ENCODE measurements at places on chromosomes 1 and 21.
A peak's percentile ranks its signal among the peaks of the same experiment; 100 is the strongest.

DNA sequence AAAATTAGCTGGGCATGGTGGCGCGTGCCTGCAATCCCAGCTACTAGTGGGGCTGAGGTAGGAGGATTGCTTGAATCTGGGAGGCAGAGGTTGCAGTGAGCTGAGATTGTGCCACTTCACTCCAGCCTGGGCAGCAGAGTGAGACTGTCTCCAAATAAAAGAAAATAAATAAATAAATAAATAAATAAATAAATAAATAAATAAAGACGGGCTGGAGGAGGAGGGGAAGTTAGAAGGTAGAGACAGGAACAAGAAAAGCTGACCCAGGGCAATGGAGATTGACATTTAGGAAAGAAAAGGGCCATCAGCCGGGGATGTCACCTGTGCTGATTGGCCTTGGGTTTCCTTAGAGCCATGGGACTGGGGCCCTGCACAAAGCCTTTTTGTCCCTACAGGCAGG, 153.7 kb upstream of the IGSF21 start:
- DNase-seq = no peak

DNA sequence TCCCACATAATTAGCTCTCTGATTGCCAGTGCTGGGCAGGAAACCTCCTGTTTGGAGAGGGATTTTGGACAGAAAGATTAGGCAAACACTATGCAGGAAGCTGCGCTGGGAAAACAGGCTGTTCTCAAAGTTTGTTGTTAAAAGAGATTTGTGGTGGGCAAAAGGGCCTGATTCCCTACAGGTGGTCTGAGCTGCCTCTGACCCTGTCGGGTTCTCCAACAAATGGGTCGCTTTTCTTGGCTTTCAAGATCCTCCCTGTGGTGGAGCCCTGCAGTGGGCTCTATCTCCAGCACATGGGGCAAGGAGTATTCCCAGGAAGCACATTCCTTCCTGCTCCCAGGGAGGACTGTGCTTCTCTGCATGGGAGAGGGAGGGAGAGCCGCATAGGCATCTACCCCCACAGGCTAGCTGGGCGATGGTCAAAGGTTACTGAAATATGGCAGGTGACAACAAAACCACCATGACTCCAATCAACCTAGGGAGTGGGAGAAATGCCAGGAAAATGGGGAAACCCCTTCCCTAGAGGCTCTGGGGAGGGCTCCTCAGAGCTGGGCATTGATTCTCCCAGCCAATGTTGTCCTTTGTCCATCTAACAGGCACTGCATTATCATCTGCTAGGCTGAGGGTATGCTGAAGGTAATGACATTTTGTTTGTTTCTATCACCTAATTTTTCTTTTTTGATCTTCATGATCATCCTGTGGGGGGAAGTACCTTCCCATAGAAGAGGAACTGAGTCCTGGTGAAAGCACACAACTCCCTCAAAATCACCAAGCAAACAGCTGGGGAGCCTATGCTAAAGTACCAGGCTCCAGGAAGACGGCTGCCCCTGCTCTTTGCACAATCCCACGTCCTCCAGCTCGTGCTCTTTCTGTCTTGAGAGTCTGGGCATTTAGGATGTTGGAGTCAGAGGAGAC, 85.3 kb downstream of the PLXNA2 start:
- DNase-seq = no peak

DNA sequence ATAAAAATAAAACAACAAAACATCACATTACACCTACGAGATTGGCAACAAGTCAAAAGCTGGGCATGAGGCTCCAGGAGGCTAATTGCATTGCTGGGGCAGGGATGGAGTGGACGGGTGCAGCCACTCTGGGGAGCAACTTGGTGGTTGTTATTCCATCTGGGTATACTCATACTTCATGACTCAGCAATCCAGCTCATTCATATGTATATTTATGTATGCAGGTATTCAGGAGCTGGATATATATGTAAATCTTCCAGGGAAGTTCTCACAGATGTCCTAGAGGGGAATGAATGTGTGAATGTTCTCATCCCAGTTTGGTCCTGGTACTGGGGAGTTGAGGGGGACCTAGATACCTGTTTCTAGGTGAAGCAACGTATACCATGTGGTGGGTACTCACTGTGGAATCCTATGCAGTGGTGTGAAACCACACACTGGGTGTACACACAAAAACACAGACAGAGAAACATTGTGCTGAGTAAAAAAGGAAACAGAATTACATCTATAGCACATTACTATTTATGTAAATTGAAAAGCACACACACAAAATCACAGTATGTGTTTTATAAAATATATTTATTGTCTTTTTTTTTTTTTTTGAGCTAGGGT, 79.7 kb upstream of the RAB4A start:
- DNase-seq = no peak

DNA sequence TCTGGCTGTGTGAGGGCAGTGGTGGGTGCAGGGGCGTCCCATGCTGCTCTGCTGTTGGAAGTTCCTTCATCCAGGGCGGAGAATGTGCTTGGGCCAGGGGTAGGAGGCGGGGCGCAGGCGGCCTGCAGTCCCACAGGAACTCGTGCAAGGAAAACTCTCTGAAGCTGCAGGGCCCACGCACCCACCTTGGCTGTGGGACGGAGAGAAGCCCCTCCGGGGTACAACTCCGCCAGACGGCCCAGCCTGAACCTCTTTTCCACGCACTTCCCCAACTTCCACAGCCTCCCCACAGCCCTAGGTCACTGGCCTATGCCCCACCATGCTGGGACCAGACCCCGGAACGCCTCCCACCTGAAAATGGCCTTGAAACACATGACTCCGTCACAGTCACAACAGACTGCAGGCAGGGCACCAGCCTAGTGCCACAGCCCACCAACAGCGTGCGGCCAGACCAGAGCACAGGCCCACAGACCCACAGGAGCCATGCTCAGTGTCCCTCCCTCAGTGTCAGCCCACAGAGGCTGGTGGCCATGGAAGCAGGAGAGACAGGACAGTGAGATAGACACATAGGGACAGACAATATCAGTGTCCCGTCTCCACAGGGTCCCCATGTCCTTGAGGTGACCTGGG, 47.8 kb downstream of the WNT9A start:
- no peak for DNase-seq

DNA sequence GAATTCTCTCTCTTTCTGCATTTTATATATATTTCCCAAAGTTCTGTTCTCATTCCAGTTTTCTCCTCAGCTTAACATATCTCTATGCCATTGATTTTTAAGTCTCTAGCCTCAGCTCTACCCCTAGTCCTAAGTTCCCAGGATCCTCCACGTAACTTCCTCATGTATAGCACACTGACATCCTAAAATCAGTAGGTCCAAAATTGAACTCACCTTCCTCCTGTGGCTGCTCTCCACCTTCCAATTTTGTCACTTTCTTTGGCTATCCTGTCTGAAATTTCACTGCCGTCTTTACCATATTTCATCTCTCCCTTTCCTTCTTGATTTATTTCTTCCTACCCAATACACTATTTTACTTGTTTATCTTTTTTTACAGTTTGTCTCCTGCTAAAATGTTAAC, 1.5 kb downstream of the SLAMF6 start:
- DNase-seq = no peak

- DNase-seq = no peak
Measured at GRCh38 chr1:28243685-28244311, 7.9 kb downstream of the ATP5IF1 start.

GRCh38 chr1:68149110-68149798, 83.1 kb downstream of the WLS start:
- DNase-seq = no peak

DNA sequence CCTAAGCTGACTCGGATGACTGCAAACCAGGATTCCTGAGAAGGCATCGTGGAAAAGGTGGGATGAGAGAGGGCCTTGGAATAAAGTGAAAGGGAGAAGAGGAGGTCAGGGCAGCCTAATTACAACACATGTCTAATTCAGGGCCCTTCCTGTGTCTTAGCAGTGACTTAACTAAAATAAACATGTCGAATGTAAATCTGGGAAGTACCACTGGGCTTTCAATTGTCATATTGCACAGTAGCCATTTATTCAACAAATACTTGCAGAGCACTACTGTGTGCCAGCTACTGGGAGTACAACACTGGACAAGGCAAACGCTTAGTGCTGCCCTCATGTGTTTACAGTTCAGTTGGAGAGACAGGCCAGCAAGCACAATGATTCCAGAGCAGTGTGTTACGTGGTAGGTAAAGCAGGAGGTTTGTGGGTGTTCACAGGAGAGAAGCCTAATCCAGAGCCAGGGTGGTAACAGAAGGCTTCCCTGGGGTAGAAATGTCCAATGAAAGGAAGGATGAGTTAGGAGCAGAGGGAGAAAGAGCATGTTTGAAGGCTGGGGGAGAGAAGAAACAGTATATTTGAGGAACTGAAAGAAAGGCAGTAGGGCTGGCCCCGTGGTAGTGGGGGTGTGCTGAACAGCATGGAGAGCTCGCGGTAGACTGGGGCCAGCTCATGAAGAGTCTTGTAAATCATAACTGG, 38.0 kb upstream of the RASAL2 start:
- no peak for DNase-seq

GRCh38 chr1:37477198-37477931, 3.0 kb downstream of the ZC3H12A start:
- DNase-seq = no peak

DNA sequence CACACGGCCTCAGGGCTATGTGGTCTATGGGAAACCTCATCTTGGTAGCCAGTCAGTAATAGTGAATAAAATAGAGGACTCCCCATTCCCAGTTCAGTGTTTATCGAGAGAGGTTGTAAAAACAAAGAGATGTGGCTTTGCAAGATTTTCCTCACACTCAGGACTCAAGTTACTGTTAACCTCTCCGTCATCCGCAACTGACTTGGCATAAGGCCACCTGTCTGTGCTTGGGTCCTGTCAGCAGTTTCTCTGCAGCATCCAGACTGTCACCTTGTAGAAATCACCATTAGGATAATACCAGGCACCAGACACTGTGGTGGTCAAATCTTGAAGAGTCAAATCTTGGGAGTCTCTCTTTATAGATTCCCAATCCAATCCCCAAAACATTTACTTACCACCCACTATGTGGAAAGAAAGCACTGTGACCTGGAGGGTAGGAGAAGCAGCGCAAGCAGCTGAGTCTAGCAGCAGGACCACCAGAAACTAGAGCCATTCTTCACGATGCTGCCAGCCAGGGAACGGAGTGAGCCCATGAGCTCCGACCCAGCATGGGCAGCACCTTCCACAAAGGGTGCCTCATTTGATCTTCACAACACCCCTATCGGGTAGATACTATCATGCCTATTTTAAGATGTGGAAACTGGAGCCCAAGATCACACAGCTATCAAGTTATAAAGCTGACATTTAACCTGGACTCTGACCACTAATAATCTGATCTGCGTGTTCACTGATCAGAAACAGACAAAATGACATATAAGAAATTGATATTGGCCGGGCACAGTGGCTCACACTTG, 5.6 kb upstream of the GPR25 start:
- no peak for DNase-seq

DNA sequence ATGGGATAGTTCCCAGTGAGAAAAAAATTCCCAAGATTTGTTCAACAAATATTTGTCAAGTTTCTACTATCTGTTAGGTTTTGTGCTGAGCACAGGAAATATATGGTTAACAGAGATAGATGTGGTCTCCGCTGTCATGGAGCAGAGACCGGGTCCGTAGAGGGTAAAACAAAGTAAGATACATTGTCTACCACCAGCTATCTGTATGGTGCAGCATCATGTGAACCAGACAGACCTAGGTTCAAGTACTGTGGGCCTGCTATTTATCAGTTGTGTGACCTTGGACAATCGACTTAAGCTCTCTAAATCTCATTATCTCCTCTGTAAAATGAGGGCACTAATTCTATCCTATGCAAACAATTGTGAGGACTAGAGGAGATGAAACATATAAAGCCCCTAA, 109.8 kb downstream of the DUSP10 start:
- DNase-seq = no peak

DNA sequence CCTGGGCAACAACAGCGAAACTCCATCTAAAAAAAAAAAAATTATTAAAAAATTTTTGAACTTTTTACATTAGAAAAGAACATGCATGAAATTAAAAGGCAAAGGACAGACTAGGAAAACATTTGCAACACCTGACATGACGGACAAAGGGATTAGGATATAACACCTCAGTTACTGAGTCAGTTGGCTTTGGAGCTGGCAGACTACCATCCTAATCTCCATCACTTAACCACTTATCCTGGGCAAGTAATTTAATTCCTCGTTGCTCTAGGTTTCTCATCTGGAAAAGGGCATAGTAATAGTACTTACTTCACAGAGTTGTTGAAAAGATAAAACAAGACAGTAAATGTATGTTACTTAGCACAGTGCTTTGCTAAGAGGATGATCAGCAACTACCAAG, 11.9 kb downstream of the HECTD3 start:
- no peak for DNase-seq

DNA sequence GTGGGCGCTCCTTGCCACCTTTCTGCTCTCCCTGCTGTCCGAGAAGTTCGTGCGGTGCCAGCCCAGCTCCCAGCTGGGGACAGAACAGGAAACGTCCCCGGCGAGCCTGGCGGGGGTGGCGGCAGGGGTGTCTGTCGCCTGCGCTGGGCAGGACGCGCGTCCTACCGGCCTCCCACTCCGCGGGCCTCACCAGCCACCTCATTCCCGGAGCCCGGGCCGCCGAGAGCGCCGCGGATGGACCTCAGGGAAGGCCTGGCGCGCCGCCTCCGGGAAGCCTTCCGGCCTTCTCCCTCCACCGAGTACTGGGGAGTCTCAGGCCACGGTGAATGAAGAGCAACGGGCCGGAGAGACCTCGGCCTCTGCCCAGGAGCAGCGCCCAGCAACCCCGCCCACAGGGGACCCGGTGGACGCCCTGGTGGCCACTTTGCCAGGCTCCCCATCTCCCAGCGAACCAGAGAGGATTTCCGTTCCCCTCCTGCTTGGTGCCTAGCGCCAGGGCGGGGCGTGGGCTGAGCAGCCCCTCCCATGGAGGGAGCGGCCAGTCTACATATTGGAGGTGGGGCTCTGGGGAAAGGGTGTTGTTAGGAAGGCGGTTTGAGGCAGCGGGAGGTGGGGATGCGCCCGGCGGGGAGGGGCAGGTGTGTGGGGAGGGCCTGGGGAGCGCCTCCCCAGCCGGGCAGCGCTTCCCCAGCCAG, 9.5 kb upstream of the TNFRSF14 start:
- peak; percentile 87 for DNase-seq

Measured in urothelium cell line (cell line).